Stimulated activated naive B cell treated with anti-CD40 and anti-IgM and Interleukin-4, amounts not matched to agents 10 μg/mL and 1 μg/mL and 100 μg/mL, for 72 hours (primary cell): ENCODE measurements at places on chromosomes 11 and 22.

DNA sequence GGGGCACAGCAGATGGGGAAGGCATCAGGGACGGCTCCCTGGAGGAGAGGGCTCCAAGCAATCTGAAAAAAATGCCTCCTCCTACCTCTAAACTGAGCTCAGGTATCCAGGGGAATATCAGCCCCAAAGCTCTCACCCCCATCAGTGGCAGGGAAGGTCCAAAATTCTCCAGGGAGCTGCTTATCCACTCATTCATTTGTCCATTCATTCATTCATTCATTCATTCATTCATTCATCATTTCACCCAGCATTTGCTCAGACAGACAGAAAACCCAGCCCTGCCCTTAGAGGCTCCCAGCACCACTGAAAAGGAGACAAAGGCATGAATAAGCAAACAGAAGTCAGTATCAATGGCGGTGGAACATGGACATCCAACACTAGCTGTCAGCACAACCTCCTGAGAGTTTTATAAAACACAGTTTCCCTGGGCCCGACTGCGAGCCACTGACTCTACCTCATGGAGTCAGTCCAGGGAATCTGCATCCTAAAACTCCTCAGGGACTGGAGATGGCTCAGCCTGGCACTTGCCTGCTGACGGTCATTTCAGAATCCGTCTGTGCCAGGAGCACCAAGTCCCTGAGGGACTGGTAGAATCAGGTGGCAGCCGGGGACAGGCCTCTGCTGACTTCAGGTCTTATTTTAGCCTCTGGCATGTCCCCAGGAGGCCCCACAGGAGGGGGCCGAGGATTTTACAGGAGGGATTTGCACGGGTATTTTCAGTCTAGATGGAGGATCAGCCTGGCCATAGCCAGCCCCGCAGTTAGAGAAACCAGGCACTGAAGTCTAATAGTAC is 164.6 kb downstream of the MN1 start:
- DNase-seq, result no peak

DNA sequence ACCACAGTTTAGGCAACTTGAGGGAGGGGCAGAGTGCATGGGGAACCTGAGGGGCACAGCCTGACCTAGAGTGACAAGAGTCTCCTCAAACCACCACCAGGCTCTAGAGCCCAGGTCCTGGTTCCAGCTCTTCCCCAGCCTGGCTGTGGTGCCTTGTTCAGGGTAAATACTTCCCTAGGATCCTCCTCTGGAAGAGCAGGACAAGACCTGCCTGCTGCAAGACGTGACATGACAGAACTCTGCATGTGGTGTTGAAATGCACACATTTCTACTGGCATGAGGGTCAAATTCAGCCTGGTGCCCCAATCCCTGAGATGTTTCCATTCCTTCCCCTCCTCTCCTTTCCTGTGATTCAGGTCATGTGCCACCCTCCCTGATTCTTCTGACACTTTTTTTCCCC is 3.3 kb downstream of the SEC14L2 start:
- no peak for DNase-seq

GRCh38 chr22:49530671-49531367 is 296.9 kb downstream of the BRD1 start:
- DNase-seq, result no peak

DNA sequence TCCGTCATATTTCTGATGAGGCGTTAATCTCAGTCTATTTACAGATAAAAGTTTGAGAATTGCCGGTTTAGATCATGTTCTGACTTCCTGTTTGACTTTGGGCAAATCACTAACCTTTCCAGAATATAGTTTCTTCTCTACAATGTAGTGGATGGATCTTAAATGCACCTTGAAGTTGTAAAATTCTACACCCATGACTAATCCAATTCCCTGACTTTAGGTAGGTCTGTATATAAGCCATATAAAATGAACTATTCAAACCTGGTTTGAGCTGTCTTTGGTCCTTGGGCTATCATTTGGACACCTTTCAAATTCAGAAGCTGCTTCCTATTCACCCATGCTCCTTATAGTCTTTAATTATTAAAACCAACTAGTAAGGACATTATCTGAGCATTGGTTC is 52.2 kb upstream of the BLID start:
- no peak for DNase-seq

GRCh38 chr11:9691865-9692264 is 28.0 kb downstream of the SWAP70 start:
- no peak for DNase-seq

- no peak for DNase-seq
Observed at GRCh38 chr22:39298241-39298987, 21.0 kb downstream of the RPL3 start.

GRCh38 chr11:83265331-83265730 is 20.8 kb downstream of the CCDC90B start:
- no peak for DNase-seq
